ENCODE measurements at places on chromosomes 6 and 20.

- DNase-seq = no peak
Observed at GRCh38 chr6:155352130-155352420, 37.8 kb upstream of the TFB1M start.

DNA sequence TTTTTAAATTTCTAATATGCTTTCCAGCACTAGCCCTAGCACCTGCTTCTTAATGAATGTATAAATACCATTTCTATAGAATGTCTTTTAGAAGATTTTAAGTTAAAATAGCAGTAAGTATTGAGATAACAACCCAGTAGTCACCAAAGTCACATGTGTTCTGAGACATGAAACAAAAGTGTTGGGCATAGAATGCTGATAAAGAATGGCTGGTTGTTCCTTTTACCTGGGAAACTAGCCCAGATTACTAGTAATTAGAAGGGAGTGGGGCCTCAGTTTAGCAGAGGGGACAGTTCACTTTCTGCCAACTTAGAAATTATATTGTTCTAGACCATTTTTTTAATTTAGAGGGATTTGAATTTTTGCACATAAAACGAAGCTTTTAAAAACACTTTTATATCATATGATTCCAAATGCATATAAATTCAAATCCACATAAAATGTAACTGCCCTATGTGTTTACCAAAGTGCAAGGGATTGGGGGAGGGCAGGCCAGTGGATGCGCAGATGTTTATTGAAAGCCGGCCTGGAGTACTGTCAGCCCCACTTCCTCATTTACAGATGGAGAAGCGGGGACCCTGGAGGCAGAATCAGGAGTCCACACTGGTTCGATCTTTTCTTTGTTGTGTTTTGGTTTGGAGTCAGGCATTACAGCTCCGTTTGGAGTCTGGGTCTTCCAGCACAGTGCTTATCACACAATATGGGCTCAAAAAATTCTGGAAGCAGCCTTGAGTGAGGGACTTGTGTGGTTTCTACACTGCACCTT is 139.8 kb downstream of the ZDHHC14 start:
- no peak for DNase-seq

DNA sequence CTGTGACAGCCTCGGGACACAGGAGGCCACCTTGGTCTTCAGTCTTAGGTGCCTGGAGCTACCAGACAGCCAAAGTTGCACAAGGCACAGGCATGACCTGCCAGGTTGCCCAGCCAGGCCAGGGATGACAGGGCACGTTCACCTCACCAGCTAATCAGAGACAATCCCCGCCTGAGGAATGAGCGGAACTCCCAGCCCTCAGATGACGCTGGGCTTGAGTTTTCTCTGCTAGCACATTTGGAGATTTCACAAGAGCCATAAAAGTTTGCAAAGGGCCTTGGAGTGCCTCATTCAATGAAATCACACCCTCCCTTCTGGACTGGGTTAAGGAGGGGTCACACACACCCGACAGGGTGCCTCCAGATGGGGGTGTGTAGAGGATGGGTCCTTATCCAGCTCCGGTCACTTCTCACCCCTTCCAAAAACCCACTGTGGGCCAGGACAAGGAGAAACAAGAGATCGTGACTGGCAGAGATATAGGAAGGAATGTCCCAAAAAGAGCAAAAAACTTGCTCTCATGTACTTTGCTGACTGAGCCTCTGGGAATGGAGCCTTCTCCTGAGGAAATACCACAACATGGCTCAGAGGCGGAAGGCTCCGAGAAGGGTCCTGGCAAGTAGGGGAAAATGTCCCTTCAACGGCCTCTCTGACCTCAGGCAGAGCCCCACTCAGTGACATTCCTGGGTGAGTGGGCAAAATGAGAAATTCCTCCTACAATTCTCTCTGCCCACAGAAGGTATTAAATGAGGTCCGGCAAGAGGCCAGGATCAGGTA is 121.6 kb downstream of the ISM1 start:
- DNase-seq = no peak

GRCh38 chr6:144181639-144182038 is 31.3 kb downstream of the STX11 start:
- no peak for DNase-seq

DNA sequence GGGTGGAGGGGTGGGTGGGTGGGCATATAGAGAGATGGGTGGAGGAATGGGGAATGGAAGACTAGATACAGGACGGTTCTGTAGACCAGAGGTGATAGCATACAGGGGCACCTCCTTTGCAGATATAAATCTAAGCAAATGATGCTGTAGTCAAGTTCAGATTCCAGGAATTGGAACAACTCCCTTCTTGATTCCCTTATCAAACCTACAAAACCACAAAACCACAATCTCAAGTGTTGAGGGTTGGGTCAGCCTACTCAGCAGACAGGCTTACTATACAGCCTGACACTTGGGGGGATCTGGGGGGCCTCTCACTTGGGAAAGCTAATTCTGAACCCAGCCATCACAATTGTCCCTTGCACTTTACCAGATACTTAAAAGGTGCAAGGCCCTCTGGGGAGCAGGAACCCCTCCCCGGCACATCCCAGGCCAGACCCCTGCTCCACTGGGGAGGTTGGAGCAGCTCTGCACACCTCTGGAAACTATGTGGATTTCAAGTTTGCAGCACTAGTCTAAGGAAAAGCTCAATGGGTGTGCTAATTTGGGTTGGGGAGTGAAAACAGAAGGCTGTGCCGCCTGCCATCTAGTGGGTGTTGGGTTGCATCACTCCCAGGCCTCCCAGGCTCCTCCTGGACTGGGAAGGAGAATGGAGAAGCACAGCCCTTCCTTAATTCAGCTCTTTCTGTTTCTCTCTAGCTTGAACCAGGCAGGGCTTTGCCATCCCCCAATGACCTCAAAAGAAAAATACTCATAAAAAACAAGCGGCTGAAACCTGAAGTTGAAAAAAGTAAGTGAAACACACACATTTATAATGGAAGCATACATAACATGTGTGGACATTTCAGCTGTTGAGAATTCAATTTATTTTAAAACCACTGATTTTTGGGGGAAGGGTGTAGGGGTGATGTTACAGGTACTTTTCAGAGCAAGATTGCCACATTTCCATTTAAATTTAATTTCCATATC is 121.2 kb upstream of the LAMP5 start:
- no peak for DNase-seq

DNA sequence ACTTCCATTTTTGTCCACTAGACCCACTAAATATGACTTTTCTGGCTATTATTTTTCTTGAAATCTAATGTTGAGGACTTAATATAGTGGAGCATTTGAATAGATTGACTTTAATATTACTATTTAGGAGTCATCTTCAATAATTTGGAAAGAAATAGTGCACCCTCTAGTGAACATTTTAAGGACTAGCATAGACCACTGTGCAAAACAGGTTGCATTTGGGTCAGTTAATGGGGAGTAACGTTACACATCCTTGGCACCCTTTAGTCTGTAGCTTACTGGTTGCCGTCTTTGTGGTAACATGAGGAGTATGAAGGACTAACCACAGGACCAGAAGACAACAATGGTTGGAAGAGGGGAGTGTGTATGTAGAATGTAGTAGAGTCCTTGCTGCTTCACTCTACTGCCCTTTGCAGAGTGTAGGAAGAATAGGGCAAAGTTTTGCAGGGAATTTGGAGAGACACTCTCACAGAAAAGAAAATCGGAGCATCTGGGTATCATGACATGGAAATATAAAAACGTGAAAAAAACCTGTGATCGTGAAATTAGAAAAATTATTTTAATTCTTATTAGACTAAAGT is 25.2 kb downstream of the RFPL4B start:
- DNase-seq = no peak

DNA sequence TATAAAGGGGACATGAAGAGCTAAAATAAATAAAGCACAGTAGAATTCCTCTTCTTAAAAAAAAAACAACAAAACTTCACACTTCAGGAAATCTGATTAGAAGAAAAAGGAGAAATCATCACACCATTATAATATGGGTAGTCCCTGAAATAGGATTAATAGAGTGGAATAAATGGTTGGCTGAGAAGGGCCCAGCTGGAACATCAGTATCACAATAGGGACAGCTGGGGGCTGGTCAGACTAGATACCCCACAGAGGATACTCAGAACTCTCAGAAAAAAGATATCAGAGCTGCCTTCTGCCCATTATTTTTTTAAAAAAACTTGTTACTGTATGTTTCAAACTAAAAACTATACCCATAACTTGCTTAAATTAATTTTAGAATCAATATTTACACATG is 75.2 kb downstream of the DST start:
- no peak for DNase-seq

DNA sequence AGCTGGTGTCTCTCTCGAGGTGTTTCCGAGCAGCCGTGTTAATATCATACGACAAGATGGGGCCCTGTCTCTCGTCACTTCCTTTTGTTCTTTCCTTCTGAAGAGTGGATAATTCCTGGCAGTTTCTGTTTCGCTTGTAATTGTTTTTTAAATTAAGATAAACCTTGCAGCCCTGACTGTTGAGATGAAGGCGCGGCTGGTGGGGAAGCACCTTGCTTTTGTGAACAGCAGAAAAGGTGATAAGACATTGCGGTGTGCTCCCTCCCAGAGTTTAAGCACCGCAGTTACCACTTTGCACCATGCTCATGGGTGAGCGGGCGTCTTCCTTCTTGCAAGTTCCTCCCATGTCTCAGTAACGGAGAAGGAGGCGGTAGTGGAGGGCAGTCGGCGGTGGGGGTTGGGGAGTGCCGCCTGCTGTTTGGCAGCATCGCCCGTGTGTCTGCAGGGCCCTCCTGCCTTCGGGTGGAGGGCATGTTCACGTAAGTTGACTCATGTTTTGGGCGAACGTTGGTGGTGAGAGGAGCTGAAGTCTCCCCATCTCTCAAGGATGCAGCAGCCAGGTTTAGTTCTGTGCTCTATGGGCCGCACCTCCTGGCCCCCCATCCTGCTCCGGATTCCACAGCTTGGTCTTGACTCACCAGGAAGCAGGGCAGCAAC is 345.9 kb downstream of the TAF4 start:
- no peak for DNase-seq

GRCh38 chr20:51637241-51637640 is 94.7 kb upstream of the NFATC2 start:
- DNase-seq = no peak

GRCh38 chr6:4363656-4364055 is 228.3 kb upstream of the ECI2 start:
- DNase-seq = no peak

DNA sequence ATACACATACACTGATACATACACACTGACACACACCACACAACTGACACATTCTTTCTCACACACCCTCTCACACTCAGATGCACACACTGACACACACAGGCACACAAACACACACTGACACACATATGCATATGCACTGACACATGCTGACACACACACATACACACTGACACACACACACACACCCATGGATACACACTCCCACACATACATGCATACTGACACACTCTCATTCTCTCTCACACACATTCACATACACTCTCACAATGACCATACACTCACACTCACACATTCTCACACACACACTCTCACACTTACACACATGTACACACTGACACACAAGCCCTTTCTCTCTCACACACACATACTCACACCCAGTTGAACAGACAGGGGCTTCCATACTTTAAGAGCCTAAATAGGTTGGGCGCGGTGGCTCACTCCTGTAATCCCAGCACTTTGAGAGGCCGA is 236.4 kb downstream of the LRFN2 start:
- DNase-seq = no peak

GRCh38 chr20:53524589-53525312 is 68.9 kb downstream of the ZNF217 start:
- no peak for DNase-seq

DNA sequence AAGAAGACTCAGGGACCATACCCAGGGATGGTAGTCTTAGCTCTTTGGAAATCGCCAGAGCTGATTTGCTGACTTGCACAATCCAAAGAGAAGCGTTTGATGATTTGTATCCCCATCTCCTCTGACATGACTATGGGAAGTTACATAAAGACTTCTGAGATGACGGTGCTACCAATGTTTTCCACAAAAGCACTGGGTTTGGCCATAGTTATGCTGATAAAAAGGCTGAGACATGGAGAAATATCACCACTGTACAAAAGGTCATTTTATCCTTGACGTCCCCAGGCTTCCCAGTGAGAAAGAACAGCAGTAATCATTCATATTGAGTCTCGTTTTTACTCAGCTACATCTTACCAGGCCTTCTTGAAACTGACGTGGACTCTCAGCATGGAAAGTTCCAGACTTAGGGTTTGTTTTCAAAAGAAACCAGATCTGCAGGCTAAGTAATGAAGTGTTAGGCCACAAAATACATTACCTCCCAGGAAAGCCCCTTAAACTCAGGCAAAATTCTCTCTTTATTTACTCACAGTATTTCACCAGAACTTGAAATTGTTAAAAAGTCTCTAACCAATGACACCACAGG is 370.3 kb upstream of the JARID2 start:
- no peak for DNase-seq

GRCh38 chr20:53883098-53883911 is 187.1 kb downstream of the BCAS1 start:
- DNase-seq = no peak

DNA sequence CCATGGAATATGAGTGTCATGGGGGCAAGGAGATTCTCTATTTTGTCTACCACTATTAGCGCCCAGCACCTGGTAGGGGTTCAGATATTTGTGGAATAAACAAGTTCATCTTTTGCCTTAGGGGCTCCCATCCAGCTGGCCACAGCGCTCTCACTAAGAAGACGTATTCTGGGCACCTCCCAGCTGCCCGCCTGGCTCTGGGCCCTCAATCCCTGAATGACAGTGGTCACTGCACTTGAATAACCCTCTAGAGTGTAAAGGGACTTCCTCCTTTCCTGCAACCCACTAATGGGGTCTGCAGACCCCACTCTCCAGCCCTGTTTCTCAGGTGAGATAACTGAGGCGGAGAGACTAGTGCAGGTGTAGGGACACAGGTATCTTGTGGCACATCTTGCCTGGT is 36.2 kb downstream of the SNX5 start:
- DNase-seq = no peak

GRCh38 chr6:92341201-92341600 is 1078.2 kb downstream of the EPHA7 start:
- no peak for DNase-seq

GRCh38 chr6:80696268-80696667 is 589.8 kb downstream of the BCKDHB start:
- DNase-seq = no peak

GRCh38 chr20:23160536-23161243 is 74.6 kb upstream of the CD93 start:
- DNase-seq = no peak

DNA sequence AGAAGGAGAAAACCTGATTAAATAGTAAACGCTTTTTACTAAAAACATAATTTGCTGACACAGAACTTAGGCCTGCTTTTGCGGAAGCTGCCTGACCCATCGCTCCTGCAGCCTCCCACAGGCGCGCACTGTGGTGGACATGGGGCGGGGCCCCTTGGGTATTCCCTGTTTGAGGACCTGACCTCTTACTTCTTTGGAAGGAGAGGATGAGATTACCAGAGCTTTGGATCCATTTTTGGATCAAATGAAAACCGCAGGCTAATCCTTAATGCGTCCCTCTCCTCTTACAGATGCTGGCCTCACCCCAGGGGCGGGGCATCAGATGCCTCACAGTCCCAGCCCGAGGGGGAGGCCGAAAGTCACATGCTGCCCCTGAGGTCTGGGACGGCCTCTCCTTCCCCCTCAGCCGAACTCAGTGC is 151.0 kb downstream of the SCML4 start:
- no peak for DNase-seq
